ENCODE measurements at places on chromosomes 3 and 15. TPM values are rescaled to one million over a fixed set of nuclear protein-coding genes. Genes with fewer than 3 reads are reported as not detected.

DNA sequence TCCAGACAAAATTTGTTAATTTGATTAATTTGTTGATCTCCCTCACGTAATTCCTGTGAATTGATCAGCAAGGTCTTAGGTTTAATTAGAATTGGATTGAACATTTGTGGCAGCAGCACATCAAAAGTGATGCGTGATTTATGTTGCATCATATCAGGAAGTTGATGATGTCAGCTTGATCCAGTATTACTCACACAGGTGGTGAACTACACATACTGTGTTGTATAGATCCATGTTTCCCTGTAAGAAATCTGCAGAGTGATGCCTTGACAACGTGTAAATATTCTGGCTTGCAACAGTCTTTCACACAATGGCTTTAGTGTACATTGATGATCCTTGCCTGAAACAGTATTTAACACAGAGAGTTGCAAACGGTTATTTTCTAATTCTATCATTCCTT, 200.4 kb downstream of the ADAMTSL3 start:
- H3K36me3 ChIP-seq = no peaks in the 10 kb centered on the region
- no peak overlapping the region for H3K4me3 ChIP-seq
- no peaks in the 10 kb centered on the region for H3K27me3 ChIP-seq

- no peak for DNase-seq
- H3K4me1 ChIP-seq = no peaks in the 10 kb centered on the region
- no peak overlapping the region for H3K27ac ChIP-seq
These were observed 44.1 kb downstream of the CHST2 start for GRCh38 chr3:143163562-143164100.

GRCh38 chr15:78840661-78841375, 29.6 kb upstream of the ADAMTS7 start:
- H3K4me3 ChIP-seq = no peak overlapping the region
- DNase-seq = peak; percentile 60
- H3K36me3 ChIP-seq = no peaks in the 10 kb centered on the region
- no peaks in the 10 kb centered on the region for H3K27me3 ChIP-seq
- H3K4me1 ChIP-seq = no peaks in the 10 kb centered on the region

DNA sequence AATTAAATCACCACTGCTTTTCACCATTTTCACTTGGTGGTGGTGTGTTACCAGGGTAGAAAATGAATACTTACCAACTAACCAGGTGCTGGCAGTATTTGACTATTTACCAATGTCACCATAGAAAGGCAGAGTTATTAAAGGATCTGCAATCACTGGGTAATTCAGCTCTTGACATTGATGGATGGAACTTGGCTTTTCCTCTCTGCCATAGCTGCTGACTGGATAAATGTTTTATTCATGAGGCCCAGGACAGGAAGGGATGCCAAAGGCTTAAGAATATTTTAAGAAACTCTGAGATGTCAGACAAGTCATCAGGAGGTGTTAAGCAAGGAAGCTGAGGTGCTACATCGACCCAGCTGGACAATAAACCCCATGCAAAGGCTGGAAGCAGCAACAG, 495.5 kb upstream of the CFAP20DC start:
- H3K36me3 ChIP-seq = no peaks in the 10 kb centered on the region
- H3K4me3 ChIP-seq = no peak overlapping the region
- H3K27ac ChIP-seq = no peak overlapping the region

DNA sequence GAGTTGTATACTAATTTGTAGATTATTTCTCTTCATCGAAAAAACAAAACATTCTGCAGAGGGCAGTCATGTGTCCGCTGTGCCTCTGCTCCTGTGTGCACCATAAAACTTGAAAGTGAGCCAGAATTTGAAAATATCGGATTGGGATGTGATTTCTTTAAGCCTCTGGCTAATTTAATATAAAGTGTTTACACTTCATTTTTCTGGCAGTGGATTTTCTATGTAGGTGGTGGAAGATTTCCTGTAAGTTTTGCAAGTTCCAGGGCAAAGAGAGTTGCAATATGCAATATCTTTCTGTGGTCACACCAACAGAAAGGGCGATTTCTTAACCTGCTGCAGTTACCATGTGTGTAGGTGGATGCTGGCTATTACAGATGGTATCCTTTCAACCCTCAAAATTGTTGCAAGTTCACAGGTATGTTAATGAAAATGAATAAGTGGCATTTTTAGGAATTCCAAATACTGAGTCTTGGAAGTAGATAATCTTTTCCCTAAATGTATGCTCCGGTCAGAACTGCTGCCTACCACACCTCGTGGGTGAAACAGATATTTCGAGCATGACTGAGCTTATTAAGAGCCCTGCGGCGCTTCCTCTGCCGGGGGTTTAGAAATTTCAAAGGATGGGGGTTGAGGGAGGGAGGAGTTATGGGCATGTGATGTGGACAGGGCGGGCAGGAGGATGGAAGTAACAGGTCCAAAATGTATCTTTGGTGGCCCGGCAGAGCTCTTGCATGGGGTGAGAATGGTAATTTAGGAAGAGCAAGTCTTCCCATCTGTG, 134.0 kb downstream of the PGPEP1L start:
- H3K36me3 ChIP-seq = no peaks in the 10 kb centered on the region
- no peaks in the 10 kb centered on the region for H3K27me3 ChIP-seq
- peak overlapping the region; percentile 31 for H3K27ac ChIP-seq
- peaks cover 33% of the 10 kb centered on the region for H3K4me1 ChIP-seq
- DNase-seq = no peak

- no peaks in the 10 kb centered on the region for H3K27me3 ChIP-seq
- H3K27ac ChIP-seq = no peak overlapping the region
- no peaks in the 10 kb centered on the region for H3K36me3 ChIP-seq
- DNase-seq = no peak
- no peaks in the 10 kb centered on the region for H3K4me1 ChIP-seq
These were observed 19.2 kb downstream of the LYSMD2 start for GRCh38 chr15:51718219-51718618.

DNA sequence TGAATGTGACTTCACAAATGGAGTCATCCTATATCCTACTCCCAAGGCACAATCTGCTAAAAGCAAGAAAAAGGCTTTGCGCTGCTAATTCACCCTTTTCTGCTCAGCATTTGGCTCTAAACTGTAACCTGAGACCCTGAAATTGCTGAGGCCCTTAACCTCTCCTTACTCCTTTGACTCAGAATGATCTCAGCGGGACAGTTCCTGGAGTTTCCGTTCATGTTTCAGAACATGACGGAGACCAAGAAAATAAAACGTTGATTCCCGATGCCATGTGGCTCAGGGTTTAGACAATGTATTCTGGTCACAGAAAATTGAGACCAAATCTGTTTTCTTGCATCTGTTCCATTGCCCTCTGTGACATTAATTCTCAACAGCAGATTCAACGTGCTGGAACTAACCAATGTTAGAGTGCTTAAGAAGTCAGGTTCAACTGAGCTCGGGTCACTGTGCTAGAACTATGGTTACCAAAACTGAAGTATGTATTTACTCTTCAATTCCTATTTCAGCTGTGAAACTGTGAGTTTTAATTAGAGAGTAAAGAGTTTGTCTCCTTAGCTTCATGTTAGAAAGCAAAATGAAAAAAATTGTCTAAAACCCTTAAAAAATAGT, 45.4 kb upstream of the TMC3 start:
- no peaks in the 10 kb centered on the region for H3K4me1 ChIP-seq
- DNase-seq = no peak
- no peak overlapping the region for H3K27ac ChIP-seq
- no peaks in the 10 kb centered on the region for H3K27me3 ChIP-seq
- no peaks in the 10 kb centered on the region for H3K36me3 ChIP-seq
- no peak overlapping the region for H3K4me3 ChIP-seq

- H3K4me3 ChIP-seq = no peak overlapping the region
- H3K27me3 ChIP-seq = no peaks in the 10 kb centered on the region
- H3K27ac ChIP-seq = no peak overlapping the region
- H3K36me3 ChIP-seq = no peaks in the 10 kb centered on the region
These were observed 386.6 kb upstream of the DPH6 start for GRCh38 chr15:35932531-35932930.

DNA sequence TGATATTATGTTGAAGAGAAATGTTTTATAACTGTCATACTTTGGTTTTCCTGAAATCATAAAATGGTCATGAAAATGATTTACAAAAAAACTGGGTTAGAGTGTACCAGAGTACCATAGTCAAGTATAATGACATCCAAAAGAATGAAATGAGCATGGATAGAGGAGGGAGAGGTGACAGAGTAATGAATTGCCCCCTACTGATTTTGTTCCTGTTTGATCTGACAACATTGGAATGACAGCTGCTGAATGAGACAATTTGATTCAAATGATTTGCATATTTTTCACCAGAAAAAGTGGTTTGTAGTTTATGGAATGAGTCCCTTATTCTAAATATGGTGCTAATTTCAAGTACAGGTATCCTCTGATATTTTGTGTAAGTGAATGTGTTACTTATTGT, 271.7 kb downstream of the CNTN4 start:
- H3K27ac ChIP-seq = no peak overlapping the region
- H3K36me3 ChIP-seq = no peaks in the 10 kb centered on the region
- no peaks in the 10 kb centered on the region for H3K4me1 ChIP-seq
- H3K27me3 ChIP-seq = no peaks in the 10 kb centered on the region

DNA sequence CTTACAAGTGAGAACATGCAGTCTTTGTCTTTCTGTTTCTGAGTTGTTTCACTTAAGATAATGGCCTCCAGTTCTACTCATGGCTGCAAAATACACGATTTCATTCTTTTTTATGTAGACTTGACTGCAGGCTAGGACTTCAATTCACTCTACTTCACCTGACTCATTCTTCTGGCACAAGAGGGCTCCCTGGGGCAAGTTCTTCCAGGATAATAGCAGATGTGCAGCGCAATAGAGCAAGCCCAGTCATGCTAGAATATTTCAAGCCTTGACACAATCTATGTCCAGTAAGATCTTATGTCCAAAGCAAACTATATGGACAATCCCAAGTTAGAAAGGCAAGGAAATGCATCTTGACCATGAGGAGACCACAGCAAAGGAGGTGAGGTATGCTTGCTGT, 211.7 kb upstream of the GADL1 start:
- peak overlapping the region; percentile 1 for H3K27ac ChIP-seq
- no peak for DNase-seq

DNA sequence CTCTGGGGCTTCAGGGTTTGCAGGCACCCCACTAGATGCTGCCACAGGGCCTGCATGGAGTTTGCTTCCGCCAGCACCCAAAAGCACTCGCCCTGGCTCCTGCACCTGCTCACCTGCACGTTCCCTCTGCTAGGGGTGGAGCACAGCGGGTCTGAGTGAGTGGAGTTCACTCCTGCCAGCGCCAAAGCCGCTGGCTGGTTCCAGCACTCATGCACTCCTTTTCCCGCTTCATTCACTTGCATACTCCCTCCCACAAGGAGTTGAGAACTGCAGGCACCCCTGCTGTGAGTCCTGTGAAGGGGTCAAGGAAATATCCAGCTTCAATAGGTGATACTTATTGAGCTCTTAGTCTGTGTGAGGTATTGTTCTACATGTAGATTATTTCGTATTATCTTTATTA, 537.5 kb downstream of the NR2F2 start:
- no peak overlapping the region for H3K4me3 ChIP-seq
- no peaks in the 10 kb centered on the region for H3K27me3 ChIP-seq
- DNase-seq = no peak
- no peak overlapping the region for H3K27ac ChIP-seq
- H3K36me3 ChIP-seq = no peaks in the 10 kb centered on the region

GRCh38 chr3:195077611-195078540, 193.1 kb downstream of the XXYLT1 start:
- no peaks in the 10 kb centered on the region for H3K4me1 ChIP-seq
- no peaks in the 10 kb centered on the region for H3K27me3 ChIP-seq
- H3K36me3 ChIP-seq = no peaks in the 10 kb centered on the region
- H3K27ac ChIP-seq = no peak overlapping the region
- DNase-seq = no peak
- H3K4me3 ChIP-seq = no peak overlapping the region

TMEM44 gene
- total RNA-seq = 8.2 TPM

RTP3 gene
- not detected for total RNA-seq

NT5DC2 gene
- 62.0 TPM for total RNA-seq

PLSCR1 gene
- 21.0 TPM for total RNA-seq

ATG7 gene
- total RNA-seq = 145 TPM

CD96 gene
- total RNA-seq = 0.49 TPM

SMARCC1 gene
- total RNA-seq = 58.4 TPM

CPLX3 gene
- not detected for total RNA-seq

SLC28A1 gene
- total RNA-seq = not detected

AGTR1 gene
- total RNA-seq = 10.9 TPM

CHP1 gene
- total RNA-seq = 167 TPM
